Anterior cingulate cortex (tissue), 58 donors: ENCODE measurements at places on chromosomes 5 and 9.

DNA sequence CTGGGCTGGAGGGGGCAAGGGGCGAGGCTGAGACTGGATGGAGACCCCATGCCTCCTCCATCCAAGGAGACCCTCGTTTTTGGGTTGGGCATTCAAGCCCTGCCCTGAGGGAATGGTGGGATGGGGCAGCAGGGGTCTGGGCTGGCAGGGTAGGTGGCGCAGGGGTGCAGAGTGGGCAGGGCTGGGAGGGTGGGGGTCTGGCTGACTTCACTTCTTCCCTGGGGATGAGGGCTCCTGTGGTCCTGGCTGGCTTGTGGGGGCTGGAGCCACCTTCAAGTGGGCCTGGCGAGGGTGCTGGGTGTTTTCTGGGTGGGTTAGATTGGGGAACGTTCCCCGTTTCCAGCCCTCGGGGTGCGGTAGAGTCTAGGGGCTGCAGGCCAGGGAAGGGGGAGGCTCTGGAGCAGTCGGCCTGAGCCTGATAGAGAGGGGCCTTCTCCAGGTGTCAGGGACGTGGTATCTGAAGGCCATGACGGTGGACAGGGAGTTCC lies 412 bp downstream of the LCN1 start:
- no peak for DNase-seq

- DNase-seq = no peak
Measured at GRCh38 chr5:67221487-67222242, 25.1 kb upstream of the CD180 start.

GRCh38 chr5:167708449-167708848 lies 583.0 kb upstream of the WWC1 start:
- no peak for DNase-seq

DNA sequence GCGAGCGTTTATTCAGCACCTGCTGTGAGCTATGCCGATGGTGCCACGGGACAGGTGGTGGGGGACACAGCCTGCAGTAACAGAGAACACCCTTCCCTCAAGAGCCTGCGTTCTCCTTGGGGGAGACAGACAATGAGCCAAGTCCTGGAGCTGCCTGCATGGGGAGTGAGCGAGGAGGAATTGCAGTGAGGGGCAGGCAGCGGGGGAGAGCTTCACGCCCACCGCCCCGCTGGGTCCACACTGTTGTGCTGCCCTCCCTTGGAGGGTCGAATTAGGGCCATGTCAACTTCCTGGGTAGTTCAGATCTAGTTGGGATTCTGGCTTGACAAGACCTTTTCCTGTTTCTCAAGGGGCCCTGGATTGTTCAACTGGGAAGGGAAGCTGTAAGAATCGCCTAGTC lies 55.5 kb upstream of the N4BP3 start:
- DNase-seq = no peak

GRCh38 chr9:8251566-8251965 lies 452.0 kb upstream of the DMAC1 start:
- DNase-seq = no peak

GRCh38 chr5:108822211-108822947 lies 74.7 kb downstream of the FER start:
- DNase-seq = no peak

- DNase-seq = no peak
Measured at GRCh38 chr9:37998881-37999587, 70.0 kb downstream of the SHB start.
